Neural progenitor cell (in vitro differentiated cells): ENCODE measurements at places on chromosomes 16 and 17. TPM values are rescaled to one million over a fixed set of nuclear protein-coding genes. Genes with fewer than 3 reads are reported as not detected.

DNA sequence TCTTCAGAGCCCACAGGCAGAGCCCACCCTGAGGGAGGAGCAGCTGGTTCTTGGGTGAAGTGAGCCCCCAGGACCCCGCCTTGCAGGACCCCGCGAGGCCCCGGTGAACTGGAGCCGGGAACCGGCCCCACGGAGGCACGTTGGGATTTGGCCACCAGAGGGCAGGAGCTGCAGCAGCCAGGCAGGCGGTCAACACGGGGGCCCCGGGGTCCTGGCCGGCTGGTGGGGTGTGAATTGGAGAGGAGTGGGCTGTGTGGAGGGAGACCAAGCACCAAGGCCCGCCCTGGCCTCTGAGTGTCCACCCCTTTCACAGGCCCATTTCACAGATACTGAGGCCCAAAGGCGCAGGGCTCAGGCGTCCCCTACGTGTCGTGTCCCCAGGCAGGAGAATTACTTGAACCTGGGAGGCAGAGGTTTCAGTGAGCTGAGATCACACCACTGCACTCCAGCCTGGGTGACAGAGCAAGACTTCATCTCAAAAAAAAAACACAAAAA lies 2.2 kb downstream of the DPEP1 start:
- DNase-seq, result peak; percentile 67

- DNase-seq, result no peak
Observed at GRCh38 chr17:59483860-59484259, 81.5 kb upstream of the DHX40 start.

DNA sequence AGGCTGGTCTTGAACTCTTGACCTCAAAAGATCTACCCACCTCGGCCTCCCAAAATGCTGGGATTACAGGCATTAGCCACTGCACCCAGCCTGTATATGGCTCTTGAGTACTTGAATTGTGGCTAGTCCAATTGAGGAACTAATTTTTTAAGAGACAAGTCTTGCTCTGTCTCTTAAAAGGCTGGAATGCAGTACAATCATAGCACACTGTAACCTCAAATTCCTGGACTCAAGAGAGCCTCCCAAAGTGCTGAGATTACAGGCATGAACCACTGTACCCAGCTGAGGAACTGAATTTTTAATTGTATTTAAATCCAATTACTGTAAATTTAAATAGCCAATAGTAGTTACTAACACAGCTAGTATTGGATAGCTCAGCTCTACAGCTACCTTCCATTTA lies 50.6 kb downstream of the MED13 start:
- no peak for DNase-seq

- no peak for DNase-seq
Observed at GRCh38 chr16:53449816-53450517, 15.7 kb downstream of the RBL2 start.

DNA sequence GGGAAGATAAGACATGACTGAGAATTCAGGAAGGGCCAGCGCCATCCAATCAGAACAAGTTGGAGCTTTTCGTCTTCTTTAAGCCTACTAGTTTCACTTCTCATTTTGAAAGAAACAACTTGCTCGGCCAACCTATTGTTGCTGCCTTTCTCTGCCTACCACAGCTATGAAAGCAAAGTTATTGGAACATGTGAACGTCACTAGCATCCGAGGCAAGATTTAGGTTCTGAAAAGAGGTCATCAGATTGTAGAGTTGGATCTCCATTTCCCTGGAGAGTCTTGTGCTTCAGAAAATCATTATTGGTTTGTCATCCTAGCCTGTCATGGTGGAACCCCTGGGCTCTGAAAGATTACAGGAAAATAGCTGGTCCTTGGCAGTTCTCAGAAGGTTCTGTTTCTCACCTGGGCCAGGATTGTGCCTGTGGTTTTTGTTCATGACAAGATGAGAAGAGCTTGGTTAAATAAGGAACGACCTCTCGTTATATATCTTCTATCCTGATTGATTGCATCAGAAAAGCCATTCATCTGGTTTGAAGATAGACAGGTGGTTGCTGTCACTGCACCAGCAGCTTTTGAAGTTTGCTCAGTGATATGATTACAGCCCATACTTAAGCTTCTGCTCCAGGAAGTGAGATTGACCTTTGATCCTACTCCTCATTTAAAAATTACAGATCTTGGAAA lies 25.3 kb downstream of the CDH13 start:
- no peak for DNase-seq

DNA sequence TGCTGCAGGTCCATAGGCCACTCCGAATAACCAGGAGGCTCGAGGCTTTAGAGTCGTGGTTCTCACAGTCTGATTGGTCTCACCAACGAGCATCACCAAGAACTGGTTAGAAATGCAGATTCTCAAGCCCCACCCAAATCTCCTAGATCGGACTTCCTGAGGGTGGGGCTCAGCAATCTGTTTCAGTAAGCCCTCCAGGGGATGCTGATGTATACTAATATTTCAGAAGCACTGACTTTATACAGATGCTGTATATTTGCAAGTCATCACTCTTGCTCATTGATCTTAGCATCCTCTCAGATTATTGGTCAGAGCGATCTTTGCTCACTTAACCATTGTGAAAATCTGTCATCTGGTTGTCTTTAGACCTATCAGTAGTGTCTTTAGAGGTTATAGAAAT lies 4.4 kb upstream of the VAC14 start:
- DNase-seq, result no peak

DNA sequence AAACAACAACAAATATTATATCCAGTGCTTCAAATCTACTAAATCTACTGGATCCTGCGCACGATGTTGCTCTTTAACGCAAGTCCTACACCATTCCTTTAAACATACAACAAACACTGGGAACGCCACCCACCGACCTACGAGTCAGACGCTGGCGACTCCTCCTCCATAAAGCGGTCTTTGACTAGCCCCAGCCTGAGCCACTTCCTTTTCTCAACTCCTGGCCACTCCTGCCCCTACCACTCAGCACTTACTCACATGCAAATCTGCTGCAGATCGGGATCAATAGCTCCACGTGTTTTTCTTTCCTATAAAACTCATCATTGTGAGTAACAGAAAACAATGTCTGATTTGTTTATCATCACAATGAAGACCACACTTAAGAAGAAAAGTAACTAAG lies 32.8 kb upstream of the MNT start:
- DNase-seq, result no peak

GRCh38 chr17:18161207-18162145 lies 22.2 kb upstream of the ALKBH5 start:
- no peak for DNase-seq

DNA sequence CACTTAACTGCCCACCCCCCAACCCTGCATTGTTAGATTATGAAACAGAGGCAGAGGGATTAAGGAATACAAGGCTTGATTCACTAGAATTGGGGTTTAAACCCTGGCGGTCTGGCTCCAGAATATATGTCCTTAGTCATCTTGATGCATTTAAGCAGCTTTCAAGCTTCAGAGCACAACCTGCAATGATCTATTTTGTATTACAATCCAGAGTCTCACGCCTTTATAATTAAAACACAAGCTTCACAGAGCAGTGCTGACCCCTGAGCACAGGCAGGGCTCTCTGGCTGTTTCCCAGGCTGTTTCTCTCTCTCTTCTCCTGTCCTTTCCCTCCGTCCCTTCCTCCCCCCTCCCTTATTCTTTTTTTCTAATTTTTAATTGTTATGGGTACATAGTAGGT lies 209.1 kb downstream of the SPECC1 start:
- DNase-seq, result peak; percentile 64

GRCh38 chr16:88477631-88478519 lies 24.8 kb downstream of the ZFPM1 start:
- no peak for DNase-seq

GRCh38 chr17:5826384-5826783 lies 242.1 kb upstream of the NLRP1 start:
- no peak for DNase-seq

DNA sequence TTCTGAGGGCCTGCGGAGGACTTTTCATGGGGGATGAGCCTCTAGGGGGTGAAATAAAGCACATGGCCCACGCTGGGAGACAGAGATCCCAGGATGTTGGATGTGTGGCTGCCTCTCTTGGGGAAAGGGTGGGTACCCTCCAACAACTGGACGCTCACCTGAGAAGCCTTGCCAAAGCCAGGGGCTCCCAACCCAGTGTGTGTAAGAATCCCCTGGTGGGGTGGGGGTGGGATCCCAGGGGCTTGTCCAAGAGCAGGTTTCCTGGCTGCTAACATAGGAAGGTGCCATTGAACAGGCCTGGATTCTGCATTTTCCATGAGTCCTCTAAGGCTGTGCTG lies 587 bp downstream of the SNX20 start:
- DNase-seq, result no peak

DNA sequence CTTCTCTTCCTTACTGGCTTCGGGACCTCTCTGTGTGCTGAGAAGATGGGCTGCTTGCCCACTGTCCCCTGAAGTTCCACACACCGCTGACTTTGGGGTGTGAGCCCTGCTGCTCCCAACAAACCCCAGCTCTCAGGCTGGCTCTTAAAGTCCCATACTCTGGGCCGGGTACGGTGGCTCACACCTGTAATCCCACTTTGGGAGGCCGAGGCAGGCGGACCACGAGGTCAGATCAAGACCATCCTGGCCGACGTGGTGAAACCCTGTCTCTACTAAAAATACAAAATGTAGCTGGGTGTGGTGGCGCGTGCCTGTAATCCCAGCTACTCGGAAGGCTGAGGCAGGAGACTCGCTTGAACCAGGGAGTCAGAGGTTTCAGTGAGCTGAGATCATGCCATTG lies 17.2 kb downstream of the CD7 start:
- DNase-seq, result no peak

GRCh38 chr16:54589326-54589725 lies 302.7 kb upstream of the IRX3 start:
- DNase-seq, result peak; percentile 24

DNA sequence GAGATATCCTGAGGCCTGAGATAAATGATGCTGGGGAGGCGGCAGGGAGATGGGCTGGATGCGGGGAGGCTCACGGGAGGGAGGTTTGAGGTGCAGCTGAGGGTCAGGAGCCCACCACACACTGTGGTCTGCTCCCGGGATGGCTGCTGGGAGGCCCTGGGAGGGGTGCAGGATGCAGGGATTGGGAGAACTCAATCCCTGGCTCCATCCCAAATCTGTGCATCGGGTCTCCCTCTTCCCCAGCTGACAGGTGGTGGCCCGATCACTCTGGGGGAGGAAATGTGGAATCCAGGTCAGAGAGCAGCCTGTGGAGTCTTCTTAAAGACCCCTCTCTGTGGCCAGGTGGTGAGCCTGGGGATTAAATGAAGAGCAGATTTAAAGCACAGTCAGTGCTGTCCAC lies 12.0 kb downstream of the PHB1 start:
- DNase-seq, result peak; percentile 17

DNA sequence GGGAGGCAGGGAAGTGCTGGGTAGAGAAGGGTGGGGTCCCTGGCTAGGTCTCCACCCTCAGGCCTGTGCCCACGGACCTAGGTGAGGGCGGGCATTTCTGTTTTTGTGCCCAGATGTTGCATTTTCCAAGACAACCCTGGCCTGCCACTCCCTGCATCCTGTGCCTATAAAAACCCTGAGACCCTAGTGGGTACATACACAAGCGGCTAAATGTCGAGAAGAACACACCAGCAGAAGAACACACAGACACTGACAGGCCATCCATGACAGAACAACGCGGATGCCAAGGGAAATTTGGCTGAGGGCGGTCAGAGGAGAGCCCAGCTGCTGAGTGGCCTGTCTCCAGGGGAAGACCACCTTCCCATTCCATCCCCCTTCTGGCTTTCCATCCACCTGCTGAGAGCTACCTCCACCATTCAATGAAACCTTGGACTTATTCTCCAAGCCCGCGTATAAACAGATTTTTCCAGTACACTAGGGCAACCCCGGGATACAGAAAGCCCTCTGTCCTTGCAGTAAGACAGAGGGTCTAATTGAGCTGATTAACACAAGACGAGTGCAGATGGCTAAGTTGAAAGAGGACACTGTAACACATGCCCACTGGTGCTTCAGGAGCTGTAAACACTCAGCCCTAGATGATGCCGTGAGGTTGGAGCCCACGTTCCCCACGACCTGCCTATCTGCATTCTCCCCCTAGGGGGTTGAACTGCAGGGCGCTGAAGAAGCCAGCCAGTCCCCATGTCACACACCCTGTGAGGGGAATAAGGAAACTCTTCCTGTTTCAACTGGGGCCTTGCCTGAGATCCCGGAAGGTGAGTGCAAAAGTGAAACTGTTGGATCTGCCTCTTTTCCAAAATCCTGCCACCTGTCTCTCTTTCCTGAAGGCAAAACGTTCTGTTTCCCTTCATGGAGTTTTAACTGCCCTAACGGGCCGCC lies 147.2 kb upstream of the COX10 start:
- DNase-seq, result no peak

DNA sequence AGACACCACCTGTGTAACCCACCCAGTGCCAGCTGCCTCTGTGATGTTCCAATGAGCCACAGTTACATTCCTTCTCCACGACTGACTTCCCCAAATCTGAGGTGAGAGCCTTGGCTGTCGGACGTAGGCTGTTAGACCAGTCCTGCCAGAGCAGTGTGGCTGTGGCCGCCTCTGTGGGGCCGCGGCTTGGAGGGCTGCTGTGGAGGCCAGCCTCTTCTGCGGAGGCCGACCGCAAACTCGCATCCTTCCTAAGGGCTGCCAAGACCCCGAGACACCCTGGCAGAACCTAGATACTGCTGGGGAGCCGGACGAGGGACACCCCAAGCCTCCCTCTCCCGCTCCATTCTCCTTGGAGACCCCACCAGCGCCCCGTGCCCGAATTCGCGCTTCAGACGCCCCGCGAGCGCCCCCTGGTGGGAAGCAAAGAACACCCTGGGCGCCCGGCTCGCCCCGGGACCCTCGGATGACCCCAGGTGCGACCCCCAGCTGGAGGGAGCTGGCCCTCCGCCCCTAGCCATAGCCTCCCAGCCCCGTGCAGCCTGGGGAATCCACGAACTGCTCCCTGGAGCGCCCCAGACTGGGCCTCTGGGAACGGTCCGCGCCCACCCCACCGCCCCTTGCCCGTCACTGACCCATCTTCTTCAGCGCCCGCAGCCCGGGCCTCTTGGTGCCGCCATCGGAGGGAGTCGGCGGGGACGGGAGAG lies 547 bp downstream of the PLCD3 start:
- peak; percentile 82 for DNase-seq

Gene CX3CL1
- 0.65 and 0.96 TPM in 2 replicates for total RNA-seq

Gene ADAD2
- total RNA-seq, result not detected in 2 replicates

Gene KRTAP4-8
- not detected in 2 replicates for total RNA-seq

Gene SOX9
- total RNA-seq, result 10.6 and 12.7 TPM in 2 replicates

Gene NGFR
- 6.6 and 18.4 TPM in 2 replicates for total RNA-seq

Gene NPIPA1
- total RNA-seq, result 66.7 and 75.0 TPM in 2 replicates

Gene ARL16
- total RNA-seq, result 31.2 and 40.3 TPM in 2 replicates

Gene SECTM1
- 0.12 TPM in 1 of 2 replicates, not detected in the other for total RNA-seq

Gene B4GALNT2
- total RNA-seq, result not detected in 2 replicates

Gene CYLD
- 12.5 and 22.0 TPM in 2 replicates for total RNA-seq

Gene KRT20
- not detected in 2 replicates for total RNA-seq

Gene MMP25
- total RNA-seq, result 0.58 and 0.62 TPM in 2 replicates

Gene UNC45B
- not detected in 2 replicates for total RNA-seq
